ENCODE measurements at places on chromosomes 1 and 21.

GRCh38 chr1:88658419-88658818, 25.7 kb upstream of the PKN2 start:
- DNase-seq, result no peak

DNA sequence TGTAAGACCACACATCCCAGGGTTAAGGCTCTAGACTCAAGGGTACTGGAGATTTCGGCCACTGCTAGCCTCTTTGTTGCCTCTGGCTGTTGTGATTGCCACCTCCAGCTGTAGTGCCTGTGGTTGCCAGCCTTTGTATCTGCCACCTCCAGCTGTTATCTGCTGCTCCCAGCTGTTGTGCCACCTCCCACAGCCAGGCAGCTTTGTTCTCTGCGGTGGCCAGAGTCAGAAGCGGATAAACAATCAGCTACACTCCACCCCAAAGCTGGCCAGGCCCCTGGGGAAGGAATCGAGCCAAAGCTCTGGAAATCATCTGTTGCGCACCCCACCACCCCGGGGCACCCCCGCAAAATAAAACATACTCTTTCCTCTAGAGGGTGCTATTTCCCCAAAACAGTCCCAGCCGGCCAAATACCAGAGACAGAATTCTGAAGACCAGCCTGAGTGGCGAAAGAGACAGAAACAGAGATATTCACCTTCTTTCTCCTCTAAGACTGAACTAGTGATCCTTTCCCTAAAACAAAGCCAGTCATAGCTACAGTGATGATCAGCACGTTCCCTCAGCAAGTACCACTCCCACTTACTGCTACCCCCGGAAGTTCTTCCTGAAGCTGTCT, 14.8 kb upstream of the PIGM start:
- peak; percentile 70 for DNase-seq

DNA sequence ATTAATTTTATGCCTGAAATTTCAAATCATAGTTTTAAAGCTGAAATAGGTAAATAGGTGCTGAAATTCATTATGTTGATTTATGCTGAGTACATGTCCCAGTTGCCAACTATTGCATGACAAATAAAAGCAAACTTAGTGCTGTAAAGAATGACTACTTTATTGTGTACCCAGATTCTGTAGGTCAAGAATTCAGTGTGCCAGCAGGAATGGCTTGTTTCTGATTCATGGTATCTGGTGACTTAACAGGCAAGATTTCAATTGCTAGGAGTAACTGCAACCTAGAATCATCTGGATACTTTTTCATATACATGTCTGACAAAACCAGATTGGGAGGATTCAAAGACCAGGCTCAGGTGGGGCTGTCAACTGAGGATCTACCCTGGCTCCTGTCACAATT, 678.4 kb upstream of the ADAMTS5 start:
- DNase-seq, result no peak

- no peak for DNase-seq
These were observed 24.6 kb upstream of the PLPPR4 start for GRCh38 chr1:99239690-99240089.

GRCh38 chr21:44941567-44941966, 1.7 kb downstream of the SLX9 start:
- no peak for DNase-seq

DNA sequence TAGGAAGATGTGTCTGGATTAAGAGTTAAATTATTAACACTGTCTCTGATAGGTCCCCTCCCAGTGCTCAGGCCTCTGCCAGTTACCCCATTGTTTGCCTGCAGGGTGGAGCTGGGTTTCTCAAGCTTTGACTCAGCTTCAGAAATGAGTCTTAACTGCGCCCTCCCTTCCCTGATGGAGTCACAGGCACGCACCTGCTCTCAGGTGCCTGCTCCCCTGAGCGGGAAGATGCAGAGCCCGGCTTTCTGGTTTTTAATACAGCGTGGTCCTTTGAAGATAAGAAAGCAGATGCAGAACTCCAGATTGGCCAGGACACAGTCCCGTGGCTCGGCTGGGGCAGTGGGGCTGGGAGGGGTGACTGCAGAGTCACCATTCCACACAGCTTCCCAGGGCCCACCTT, 3.2 kb upstream of the SPRR4 start:
- DNase-seq, result peak; percentile 80

DNA sequence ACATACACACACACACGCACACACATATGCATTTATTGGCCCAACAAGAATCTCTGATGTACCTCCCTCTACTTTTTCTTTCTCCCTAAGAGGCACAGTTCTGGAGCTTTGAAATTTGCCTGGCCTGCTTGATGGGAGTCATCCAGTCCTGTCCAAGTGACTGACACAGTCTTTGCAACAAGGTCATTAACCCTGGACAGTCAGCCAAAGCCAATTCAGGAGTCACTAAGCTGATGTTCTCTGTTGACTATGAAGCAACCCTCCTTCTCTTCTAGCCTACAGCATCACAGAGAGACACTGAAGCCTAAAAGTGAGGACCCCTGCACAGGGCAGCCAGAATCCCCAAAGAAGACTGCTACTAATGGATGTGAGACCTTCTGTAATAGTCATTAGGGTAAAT, 123.1 kb downstream of the HHIPL2 start:
- DNase-seq, result no peak

DNA sequence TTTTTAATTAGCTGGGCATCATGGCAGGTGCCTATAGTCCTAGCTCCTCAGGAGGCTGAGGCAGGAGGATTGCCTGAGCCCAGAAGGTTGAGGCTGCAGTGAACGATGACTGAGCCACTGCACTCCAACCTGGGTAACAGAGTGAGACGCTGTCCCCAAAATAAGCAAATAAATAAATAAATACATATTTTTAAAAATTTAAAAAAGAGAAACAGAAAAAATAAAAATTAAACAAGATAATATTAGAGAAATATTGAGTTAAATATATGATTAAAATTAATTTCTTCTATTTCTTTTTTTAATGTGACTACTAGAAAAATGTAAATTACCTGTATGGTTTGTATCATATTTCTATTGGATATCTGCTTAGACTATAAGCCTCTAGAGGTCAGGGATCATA, 59.3 kb upstream of the ATP1A1 start:
- no peak for DNase-seq

GRCh38 chr1:38244218-38244845, 197.7 kb upstream of the POU3F1 start:
- no peak for DNase-seq

- no peak for DNase-seq
These were observed 25.0 kb upstream of the DISP3 start for GRCh38 chr1:11453742-11454491.

GRCh38 chr1:30250338-30250983, 472.9 kb downstream of the MATN1 start:
- no peak for DNase-seq

- peak; percentile 49 for DNase-seq
These were observed 150.1 kb downstream of the PLXNA2 start for GRCh38 chr1:208093754-208094719.

- no peak for DNase-seq
These were observed 346.1 kb downstream of the SIPA1L2 start for GRCh38 chr1:232283864-232284263.

- DNase-seq, result no peak
These were observed 40.4 kb upstream of the GJA5 start for GRCh38 chr1:147800804-147801203.

GRCh38 chr1:4172644-4173599, 272.9 kb upstream of the C1orf174 start:
- no peak for DNase-seq
